ENCODE measurements at places on chromosomes 16 and 17.

GRCh38 chr16:67530013-67530939 lies 1.6 kb downstream of the RIPOR1 start:
- DNase-seq = no peak

DNA sequence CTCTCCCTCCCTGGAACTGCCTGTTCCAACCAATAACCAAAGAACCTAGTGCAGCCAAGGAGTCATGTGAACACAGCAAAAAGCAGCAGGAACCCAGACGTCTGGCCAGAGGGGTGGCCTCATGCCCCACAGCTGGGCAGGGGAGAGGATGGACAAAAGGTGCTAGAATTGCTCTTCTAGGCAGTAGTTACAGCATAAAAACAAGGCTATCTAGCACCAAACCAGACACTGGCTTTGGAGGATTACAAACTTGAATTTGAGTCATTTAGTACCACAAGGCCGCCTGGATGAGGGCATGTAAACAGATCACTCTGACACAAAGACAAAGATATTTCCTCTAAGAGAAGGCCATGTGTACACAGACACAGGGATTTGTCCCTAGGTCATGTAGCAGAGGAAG lies 423.3 kb upstream of the MAF start:
- no peak for DNase-seq

DNA sequence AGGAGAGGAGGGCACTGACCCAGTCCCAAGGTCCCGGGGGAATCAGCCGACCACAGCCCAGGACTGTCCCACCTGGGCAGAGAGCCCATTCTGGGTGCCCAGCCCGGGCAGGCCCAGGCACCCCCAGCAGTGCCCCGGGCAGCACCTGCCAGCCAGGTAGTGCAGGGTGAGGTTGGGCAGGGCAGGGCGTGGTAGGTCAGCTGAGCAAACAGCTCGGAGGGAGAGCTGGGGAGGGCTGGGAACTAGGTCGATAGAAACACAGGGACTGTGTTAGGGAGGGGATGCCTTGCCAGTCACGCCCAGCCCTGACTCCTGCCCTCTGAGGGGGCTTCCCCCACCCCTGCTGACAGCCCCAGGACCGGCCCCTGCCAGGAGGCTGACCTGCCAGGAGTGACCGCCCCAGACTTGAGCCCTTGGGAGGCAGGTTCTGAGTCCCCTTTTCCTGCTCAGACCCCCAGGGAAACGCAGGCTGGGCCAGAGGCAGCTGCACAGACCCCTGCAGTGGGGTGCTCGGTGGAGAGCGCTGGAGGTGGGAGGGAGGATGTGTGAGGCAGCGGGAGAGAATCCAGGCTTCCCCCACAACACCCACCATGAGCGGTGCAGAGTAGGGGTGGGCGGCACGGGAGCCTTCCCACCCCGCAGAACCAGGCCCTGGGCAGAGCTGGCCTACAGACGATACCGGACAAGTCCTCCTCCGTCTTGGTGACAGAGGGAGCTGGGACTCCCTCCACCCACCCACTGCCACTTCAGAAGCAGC lies 4.7 kb downstream of the HS3ST6 start:
- no peak for DNase-seq

- DNase-seq = peak; percentile 39
These were observed 1.2 kb downstream of the RABEP2 start for GRCh38 chr16:28923652-28924398.

DNA sequence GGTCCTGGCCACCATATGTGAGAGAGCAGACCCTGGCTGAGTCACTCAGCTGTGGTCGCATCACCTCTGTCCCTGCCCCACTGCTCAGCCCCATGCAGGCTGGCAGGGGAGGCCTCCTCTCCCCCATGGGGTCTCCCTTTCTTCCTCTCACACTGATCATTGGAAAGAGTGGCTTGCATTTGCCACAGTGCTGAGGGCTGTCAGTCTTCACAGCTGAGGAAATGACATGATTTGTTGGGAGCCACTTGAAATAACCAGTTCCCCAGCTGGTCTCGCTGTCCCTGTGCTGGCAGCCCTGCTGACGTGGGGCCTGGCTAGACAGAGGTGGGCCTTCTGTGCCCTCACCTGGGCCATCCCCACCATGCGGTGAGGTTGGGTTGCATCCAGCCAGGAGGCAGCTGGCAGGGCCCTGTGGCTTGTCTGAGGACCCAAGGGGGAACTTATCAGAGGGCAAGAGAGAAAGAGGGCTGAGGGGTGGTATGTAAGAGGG lies 30.1 kb upstream of the MED9 start:
- DNase-seq = no peak

GRCh38 chr16:15855704-15856003 lies 1.2 kb downstream of the MYH11 start:
- DNase-seq = no peak

DNA sequence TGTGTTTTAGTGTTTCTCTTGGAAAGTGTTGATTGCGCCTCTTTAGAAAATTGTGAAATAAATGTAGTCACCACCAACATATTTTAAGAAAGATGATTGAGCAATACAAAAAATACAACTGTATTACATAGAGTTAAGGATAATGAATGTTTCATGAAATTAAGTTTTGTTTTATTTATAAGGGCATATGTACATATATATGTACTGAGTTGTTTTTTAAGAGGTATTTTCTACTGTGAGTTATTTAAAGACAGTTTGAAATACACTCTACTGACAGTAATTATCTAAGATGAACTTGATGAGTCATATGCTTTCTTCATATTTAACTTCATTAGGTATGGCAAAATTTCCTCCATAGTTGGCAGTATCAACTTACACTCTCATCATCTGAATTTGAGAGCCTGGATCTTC lies 411.7 kb downstream of the HS3ST3B1 start:
- no peak for DNase-seq

DNA sequence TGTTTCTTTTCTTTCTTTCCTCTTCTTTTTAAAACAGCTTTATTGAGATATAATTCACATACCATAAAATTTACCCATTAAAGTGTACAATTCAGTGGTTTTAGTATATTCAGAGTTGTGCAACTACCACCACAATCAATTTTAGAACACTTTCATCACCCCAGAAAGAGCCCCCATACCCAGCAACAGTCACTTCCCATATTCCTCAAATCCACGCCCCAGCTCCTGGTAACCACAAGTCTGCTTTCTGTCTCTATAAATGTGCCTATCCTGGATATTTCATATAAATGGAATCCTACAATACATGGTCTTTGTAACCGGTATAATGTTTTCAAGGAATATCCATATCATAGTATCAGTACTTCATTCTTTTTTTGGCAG lies 19.4 kb downstream of the RARA start:
- no peak for DNase-seq

DNA sequence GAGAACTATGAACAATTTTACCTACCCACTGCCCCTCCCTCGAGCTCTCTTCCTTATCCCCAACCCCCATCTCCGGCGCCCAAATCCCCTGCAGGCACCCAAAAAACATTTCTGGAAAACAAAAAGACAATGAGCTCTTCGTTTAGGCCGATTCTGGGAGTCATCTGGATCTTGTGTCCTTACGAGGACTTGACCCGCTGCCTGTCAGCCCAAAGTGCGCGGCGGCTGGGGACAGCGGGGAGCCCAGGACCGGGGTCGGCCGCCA lies 524 bp downstream of the STRADA start:
- no peak for DNase-seq

- no peak for DNase-seq
These were observed 20.4 kb upstream of the ZC3H18 start for GRCh38 chr16:88549671-88550245.

DNA sequence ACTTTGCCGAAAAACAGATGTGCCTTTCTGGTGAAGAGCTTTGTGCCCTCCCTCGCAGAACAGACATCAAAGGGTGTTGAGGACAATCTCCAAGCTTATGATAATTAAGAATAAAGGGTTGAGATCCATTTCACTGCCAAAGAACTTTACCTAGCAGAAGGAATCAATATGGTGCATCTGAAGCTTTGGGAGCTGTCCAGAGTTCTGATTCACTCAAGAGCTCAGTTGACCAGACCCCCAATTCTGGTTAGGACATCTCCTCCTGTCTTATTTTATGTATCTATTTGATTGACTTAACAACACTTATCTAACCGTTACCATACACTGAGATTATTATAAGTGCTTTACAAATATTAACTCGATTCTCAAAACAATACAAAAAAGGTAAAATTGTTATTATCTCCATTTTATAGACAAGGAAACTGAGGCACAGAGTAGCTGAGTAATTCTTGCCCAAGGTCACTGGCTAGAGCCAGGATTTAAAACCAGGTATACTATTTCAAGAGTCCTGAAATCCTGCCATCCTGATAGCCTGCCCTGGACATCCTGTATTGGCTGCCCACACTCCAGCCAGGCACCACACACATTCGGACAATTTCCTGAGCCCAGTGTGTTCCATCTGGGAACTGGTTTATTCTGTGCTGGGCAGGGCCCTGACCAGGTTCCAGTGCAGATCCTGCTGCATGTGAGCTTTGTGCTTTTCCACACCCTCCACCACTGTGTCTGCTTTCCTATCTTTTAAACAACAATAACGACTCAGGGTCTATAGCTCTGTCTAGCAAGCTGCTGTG lies 29.8 kb downstream of the PITPNM3 start:
- no peak for DNase-seq

Measured in NCI-H2171 treated with DMSO at 0.1 percent for 48 hours (cell line).